ENCODE measurements at places on chromosomes 11 and 22. TPM values are rescaled to one million over a fixed set of nuclear protein-coding genes. Genes with fewer than 3 reads are reported as not detected.

TRIM77 gene
- not detected for total RNA-seq

ANO9 gene
- 7.4 TPM for total RNA-seq

CDKN1C gene
- 9.5 TPM for total RNA-seq

AQP11 gene
- 0.26 TPM for total RNA-seq

SLC16A8 gene
- not detected for total RNA-seq

CNTF gene
- total RNA-seq, result 2.0 TPM

FADS1 gene
- 46.9 TPM for total RNA-seq

SLN gene
- not detected for total RNA-seq

MUC6 gene
- total RNA-seq, result not detected

GPR83 gene
- under 0.01 TPM for total RNA-seq

RTN4R gene
- 2.8 TPM for total RNA-seq

CABP4 gene
- total RNA-seq, result not detected

RIN1 gene
- 19.0 TPM for total RNA-seq

DNA sequence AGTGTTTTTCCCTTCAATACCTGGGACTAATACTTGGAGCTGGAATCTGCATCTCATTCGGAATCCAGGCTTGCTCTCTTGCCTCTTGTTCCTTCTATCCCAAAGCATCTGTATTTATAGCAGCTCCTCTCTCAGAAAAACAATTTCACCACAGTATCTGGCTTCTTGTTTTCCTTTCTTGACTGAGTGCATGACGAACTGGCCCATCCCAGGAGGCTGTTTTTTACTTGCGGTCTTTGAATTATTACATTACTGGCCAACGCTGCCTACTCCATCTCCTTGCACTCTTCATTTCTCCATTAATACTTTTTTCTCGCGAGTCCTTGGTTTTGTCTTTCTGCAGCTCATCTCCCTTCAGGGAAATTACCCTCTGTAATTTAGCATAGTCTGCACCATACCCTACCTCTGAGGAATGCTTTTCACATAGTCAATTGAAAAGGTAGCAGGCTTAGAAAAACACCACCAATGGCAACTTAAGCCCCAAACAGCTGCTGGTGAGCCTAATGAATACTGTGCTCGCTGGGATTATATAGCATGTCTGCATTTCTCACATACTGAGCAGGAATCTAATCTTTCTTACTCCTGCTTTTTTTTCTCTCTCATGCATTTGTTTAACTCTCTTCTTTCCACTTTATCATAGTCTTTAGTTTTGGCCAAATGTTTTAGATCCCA is 277.4 kb upstream of the SESN3 start:
- no peak for DNase-seq

- peak; percentile 67 for DNase-seq
These were observed at the start of gene CTSF for GRCh38 chr11:66568124-66568916. TSS of gene CTSF (minus strand) at chr11:66568606. CDS start at chr11:66568486, 120 bp downstream.

- no peak for DNase-seq
These were observed 4.1 kb upstream of the HBG2 start for GRCh38 chr11:5258543-5259262.

GRCh38 chr11:75325713-75326438 is 25.6 kb downstream of the ARRB1 start:
- peak; percentile 97 for DNase-seq

DNA sequence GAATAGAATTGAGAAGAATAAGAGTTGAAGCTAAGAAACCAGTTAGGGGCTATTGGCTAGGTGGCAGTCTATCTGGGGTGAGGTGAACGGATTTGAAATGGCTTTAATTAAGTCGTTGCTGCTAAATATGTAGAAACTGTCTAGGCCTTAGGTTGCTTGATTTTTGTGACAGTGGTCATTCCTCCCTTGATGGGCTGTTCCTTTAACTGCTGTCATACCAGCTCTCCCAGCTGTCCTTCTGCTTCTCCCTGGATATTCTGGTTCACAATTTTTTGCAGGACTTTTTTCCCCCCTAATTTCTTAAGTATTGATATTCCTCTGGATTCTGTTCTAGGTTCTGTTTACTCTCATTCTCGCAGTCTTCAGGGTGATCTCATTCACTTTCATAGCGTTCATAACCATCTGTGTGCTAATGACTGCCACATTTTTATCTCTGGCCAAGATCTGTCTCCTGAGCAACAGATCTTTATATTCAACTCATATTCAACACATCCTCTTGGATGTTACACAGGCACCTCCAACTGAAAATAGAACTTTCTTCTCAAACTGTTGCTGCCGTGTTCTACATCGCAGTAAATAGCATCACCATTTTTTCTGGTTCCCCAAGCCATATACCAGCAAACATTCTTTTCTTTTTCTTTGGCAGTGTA is 134.1 kb downstream of the UVRAG start:
- DNase-seq, result no peak

DNA sequence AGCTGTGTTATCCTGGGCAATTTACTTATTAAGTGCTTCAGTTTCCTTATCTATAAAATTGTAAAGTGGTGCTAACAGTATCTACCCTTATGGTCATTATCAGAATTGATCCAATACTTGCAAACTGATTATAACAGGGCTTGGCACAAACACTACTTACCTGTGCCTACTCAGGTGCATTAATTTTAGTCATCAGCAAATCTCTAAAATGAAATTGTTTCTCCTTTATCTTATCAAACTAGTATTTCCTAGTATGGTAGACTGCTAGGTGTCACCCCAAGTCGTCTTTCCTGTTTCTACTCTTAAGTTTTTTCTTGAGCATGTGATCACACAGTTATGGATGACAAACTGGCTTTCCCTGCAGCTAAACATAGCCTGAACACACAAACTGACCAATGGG is 4.3 kb upstream of the SLC25A17 start:
- DNase-seq, result no peak

GRCh38 chr11:2472428-2473186 is 27.8 kb downstream of the KCNQ1 start:
- no peak for DNase-seq

DNA sequence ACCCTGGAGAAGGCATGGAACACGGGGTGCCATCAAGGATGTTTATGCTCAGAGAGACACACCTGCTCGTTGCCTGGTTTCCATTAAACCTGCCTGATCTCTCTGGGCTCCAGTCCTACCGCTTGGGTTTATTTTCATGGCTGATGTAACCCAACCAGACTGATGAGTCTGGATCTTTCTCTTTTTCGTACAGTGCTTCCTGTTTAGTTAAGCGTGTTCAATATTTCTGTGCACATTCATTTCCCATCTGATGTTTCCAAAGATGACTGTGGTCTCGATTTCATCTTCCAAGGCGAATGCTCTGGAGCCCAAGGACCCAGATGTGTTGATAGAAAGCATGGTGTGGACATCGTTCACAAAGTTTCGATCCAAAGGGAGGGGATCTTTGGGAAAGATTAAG is 84.3 kb downstream of the SNX19 start:
- DNase-seq, result no peak

DNA sequence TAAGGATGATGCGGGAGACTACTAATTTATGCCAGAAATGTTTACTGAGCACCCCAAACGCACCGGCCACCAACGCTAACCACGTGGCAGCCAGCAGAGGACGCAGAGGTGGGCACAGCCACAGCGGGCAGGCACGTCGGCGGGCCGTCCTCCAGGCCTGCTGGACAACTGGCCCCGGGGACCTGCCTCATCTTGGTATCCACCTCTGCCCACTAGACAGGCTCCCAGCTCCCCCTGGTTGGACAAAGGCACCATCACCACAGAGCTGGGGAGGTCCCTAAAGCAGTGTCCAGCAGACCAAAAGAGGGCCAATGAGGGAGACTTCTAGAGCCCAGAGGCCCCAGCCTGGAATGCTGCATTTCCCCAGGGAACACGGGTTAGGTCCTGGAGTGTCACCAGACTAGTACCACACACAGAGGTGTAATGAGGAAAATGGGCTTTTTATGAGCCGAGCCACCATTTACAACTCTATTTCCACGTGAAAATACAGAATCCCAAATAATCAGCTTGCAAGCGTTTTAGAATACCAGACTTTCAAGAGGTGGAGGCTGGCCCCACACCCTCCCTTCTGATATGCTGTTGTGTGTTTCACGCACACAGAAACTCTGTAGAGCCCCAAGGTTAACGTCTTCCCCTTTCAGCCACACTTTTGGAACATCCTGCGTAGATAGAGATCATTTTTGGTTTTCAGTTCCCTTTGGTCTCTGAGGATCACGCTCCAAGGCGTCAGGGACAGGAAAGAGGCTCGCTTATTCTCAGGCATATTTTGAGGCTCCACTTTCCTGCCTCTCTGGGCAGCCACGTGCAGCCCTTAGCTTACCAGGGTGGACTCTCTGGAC is 23.7 kb upstream of the BID start:
- DNase-seq, result no peak

GRCh38 chr11:117817368-117818040 is 7.0 kb downstream of the FXYD2 start:
- DNase-seq, result peak; percentile 53

- no peak for DNase-seq
These were observed 667 bp downstream of the RAB6A start for GRCh38 chr11:73760135-73760678.

DNA sequence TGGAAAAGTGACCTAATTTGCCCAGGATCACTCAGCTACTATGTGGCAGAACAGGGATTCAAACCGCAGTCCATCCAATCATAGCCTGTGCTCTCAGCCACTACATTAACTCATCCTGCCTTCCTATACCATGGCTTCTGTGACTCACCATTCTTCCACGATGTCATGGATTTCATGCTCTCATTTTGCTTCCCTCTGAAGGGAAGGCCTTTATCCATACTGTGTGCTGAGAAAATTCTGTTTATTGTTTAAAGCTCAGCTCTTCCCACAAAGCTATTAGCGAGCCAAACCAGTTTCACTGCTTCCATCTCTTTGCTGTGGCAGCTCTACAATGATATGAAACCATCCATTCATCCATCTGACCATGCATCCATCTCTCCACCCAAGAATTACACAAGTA is 289.9 kb downstream of the TENM4 start:
- peak; percentile 59 for DNase-seq

DNA sequence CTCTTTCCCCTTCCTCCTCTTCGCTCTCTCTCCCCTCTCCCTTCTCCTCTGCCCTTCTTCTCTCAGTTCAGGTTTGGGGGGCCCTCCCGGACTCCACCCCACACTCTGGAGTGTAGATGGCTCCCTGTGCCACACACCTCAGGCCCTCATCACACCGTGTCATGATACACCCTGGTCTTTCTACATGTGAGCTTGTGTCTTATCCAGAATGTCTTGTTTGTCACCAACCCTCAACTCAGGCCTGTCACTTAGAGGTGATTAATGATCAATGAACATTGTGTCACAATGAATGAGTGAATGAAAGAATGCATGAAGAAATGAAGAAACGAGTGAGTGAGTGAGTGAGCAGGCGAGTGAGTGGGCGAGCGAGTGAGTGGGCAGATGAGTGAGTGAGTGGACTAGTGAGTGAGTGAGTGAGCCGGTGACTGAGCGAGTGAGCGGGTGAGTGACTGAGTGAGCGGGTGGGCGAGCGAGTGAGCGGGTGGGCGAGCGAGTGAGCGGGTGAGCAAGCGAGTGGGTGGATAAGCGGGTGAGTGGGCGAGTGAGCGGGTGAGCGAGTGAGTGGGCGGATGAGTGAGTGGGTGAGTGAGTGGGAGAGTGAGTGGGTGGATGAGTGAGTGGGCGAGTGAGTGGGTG is 33.8 kb downstream of the CAPN1 start:
- DNase-seq, result no peak

DNA sequence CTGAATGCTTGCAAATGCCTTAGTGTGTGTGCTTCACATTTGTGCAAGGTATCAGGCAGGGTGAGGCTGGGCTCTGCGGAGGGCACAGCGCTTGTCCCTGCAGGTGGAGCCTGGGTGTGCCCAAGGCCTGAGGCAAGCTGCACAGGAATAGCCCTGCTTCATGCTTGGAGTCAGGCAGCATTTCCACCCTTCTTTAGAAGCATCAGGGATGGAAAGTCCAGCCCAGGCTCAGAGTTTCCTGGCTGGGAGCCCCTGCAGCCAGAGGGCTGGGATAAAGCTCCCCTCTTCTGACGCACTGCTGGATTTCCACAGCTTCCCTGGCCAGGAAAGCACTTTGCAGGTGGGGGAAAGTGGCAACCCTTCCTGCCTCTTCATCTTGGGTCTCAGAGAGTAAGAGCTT is 63.4 kb downstream of the GALNT18 start:
- DNase-seq, result peak; percentile 76

DNA sequence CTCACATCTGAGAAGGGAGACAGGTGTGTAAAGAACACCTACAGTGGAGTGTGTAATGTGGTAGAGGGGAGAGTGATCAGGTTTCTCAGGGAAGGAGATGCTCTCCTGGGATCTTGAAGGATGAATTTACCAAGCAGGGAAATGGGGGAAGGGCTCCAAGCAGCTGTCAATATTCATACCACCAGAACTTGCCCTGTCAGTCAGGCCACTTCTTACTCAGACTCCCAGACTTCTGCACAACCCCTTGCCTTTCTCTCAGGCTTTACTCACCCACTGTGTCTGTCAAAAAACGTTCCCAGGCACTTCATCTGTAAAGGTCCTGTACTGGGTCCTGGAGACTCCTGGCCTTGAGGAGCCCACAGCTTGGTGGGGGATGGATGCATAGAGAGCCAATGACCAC is 14.0 kb upstream of the FCHSD2 start:
- DNase-seq, result no peak

DNA sequence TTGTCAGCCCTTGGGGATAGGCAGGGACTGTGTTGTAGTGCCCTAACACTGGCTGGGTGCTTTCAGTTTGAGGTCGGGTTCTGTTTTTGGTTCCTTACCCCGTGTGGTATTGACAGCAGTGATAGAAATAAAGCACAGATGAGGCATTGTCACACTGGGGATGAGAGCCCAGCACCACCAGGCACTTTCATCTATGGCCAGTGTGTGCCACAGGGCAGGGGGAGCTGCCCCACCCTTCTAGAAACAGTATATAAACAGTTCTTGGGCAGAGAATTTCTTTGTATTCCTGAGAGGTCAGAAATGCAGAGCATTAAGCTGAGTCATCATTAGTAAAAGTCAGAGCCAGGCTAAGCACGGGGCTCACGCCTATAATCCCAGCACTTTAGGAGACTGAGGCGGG is 23.1 kb upstream of the CDC42EP2 start:
- peak; percentile 68 for DNase-seq

GRCh38 chr22:24231706-24232105 is 13.2 kb downstream of the GGT5 start:
- no peak for DNase-seq

- no peak for DNase-seq
These were observed 8.6 kb downstream of the KLHL35 start for GRCh38 chr11:75424396-75424795.

GRCh38 chr22:30457981-30458380 is 13.8 kb downstream of the SEC14L3 start:
- DNase-seq, result peak; percentile 8

DNA sequence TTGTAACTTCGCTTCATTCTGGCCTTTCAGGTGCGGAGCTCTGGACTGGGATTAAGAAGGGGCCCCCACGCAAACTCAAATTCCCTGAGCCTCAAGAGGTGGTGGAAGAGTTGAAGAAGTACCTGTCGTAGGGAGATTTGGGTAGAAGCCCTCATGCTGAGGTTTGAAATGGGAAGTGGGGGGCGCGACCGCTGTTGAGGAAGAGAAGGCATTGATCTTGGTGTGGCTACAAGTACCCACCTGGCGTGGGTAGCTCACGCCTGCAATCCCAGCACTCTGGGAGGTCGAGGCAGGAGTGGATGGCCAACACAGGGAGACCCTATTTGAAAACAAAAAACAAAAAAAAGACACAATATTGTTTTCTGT is 779 bp downstream of the SELENOH start:
- DNase-seq, result no peak

Data from bronchial epithelial cell (primary cell).